ENCODE measurements at places on chromosomes 2 and 18.

DNA sequence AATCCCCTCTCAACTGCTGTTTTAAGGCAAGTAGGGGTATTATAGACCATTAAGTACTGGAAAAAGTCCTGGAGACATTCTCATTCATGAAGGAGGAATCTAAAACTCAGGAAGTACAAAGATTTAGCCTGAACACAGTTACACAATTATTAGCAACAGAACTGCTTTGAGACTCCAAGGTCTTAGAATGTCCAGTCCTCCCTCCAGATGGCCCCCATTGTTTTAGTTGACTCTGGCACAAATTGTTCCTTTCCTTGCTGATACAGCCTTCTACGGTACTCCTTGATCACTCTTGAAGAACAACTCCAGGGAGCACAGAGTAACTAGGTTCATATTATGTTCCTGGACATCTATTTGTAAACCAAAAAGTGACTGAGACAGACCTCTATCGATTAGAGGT is 210.1 kb upstream of the RND3 start:
- no peak for DNase-seq

- no peak for DNase-seq
Measured at GRCh38 chr2:168183308-168183997, 63.9 kb downstream of the STK39 start.

DNA sequence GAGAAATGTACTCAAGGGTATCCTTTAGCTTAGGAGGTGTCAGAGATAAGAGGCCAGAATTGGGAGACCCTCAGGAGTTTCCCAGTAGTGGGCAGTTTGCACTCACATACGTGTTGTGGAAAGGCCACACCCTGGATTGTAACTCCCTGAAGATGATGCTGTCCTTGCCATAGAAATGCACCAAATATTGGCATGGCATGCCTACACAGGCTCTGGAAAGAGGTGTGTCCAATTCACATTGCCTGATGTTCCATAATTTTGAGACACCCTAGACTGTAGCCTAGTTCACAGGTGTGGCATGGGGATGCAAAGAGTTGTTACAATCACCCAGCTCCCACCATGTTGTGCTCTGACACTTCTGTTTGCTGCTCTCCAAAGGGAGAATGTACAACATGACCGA is 271.9 kb downstream of the CCDC85A start:
- DNase-seq, result no peak

DNA sequence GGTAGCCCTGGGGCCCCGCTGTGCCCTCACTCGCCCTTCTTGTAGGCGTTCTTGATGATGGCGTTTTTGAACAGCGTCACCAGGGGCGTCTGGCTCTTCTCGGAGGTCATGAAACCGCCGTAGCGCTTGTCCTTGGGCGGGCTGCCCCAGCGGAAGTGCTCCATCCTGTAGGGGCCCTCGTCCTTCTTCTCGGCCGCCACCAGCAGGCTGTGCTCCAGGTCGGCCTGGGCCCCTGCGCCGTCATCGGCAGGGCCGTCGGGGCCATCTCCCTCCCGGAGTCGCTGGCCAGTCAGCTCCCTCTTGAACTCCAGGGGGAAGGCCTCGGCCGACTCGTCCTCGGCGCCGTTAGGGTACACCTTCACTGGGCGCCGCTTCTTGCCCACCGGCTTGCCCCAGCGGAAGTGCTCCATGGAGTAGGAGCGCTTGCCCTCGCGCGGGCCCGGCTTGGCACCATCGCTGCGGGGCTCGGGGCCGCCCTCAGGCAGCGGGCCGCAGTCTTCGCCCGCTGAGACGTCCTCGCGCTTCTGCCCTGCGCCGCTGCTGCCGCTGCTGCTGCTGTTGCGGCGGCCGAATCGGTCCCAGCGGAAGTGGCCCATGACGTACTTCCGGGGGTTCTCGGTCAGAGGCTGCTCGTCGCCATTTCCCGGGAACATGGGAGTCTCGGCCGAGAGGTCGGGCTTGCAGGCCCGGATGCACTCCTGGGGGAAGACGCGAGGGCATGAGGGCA is 7.2 kb downstream of the POMC start:
- DNase-seq, result peak; percentile 37

- DNase-seq, result peak; percentile 14
Measured at GRCh38 chr18:27750014-27750413, 426.9 kb downstream of the CDH2 start.

GRCh38 chr2:179569831-179570233 is 291.6 kb downstream of the ZNF385B start:
- DNase-seq, result peak; percentile 87

DNA sequence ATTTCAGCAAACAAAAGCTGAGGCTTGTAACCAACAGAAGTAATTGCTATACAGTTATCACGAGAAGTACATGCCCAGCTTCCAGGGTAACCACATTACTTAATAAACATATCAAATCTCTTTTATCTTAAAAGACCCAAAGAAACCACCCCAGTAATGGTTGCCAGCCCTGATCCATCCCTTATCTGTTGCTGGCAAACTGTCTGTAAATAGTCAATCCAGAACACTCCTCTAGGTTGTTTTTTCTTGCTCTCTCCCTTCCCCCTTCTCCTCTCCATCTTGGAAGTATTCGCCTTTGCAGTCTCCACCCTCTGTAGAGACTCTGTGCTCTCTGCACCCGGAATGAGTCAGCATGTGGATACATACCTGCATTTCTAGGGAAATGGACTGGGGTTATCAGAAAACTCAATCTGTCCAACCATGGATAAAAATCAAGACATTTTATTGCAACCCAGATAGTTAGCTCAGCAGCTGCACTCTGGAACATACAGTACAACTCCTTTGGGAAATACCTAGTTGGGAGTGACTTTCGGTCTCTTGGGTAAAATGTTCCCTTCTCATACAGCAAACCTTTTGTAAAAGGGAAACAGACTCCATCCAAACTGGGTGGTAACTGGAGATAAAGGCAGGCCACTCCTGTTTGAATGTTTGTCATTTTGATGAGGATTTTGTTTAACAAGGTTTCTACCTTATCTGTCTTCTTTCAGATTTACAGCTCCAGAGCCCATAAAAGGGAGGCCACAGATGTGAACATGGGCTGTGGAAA is 123.5 kb upstream of the FOSL2 start:
- DNase-seq, result peak; percentile 79

- no peak for DNase-seq
Measured at GRCh38 chr2:43472527-43473194, 123.2 kb downstream of the THADA start.

DNA sequence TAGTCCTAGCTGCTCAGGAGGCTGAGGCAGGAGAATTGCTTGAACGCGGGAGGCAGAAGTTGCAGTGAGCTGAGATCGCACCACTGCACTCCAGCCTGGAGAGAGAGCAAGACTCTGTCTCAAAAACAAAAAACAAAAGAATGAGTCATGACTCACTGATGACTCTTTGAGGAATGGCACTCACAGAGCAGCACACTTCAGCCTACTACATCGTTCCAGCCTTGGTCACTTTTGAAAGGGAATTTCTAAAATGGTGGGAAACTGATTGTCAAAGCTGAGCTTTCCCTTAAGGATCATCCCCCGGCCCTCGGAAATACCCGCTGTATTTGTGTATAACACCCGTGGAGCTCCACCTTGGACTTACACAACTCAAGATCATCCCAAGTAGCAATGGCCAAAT is 217.3 kb upstream of the HS6ST1 start:
- peak; percentile 93 for DNase-seq

DNA sequence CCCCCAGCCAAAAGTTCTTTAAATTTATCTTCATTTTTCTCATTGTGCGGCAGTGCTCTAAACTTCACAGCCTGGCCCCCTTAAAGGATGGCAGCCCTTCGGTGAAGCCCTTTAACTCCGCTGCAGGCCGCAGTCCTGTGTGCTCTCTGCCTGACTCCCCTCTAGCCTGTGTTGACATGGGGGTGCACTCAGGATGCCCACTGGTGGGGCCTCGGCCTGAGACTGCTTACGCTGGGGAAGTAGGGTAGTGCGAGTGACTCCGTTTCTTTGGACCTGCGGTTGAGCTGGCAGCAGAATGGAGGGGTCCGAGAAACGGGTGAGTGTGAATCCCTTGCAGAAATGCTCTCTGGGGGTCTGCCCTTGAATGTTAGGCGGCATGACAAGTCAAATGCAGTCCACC is 5.6 kb downstream of the RAB12 start:
- no peak for DNase-seq

DNA sequence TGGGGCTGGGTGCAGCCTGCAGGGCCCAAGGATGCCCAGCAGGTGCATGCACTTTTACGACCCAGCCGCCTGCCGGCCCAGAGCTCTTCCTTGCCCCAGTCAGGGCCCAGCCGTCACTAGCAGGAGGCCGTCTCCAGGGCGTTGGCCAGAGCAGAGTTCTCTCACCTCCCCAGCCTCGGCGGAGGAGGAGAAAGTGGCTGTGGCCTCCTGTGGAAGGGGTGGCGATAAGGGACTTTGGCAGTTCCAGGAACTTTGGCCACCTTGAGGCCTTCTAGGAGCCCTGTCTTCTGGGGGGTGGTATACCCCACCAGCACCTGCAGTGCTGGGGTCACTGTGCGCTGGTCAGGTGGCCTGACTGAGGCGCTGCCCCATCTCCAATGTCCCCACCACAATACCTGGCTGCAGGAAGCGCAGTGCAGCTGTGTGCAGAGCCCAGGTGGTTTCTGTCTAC is 22.0 kb downstream of the NPPC start:
- no peak for DNase-seq

DNA sequence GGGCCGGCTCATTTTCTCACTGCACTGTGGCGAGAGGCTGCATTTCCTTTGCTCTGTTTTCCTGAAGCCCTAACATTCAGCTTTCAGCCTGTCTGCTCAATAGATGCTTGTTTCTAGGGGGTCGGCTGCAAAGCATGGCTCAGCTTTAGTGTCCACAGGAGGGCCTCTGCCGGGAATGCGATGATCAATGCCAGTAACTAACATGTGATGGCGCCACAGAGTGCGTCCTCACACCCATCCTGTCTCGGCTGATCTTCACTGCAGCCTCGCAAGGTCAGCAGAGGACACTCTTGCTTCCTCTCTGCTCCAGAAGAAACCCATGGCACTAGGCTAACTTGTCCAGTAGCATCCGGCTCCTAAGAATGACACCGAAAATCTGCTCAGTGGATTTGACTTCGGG is 156.4 kb upstream of the PXDN start:
- DNase-seq, result no peak

- DNase-seq, result peak; percentile 3
Measured at GRCh38 chr2:176494949-176495353, 225.7 kb downstream of the MTX2 start.

- no peak for DNase-seq
Measured at GRCh38 chr2:13604951-13605661, 888.4 kb downstream of the TRIB2 start.

DNA sequence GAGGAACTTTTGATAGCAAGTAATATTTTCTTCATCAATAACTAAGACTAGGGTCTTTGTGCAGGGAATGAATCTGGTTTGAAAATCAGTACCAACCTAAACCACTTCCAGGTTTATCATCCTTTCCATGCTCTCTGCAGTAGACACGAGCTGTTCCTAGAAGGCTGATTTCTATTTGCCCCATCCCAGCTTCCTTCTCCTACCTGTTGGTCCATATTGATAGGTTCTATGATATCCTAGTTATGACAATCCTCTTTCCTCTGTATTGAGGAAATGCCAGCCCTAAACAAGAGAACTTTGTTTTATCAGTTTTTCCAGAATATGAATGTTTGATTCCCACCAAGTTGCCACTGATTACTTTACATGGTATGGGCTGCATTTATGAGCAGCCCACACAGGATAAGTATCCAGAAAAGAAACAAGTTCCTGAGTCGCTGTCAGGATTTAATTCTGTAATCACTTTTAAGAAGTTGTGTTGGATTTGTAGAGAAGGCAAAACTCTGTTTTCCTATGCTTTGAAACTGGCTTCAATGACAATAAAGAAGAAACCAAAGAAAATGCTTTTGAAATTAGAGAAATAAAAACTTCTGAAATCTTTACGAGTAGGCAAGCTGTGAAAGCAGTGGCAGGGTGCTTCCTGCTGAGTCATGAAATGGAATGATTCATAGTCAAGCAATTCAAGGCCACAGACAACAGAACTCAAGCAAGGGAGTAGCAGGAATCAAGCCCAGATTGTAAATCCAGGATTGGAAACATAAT is 37.3 kb upstream of the TANK start:
- peak; percentile 94 for DNase-seq

GRCh38 chr18:22132763-22133162 is 36.6 kb upstream of the GATA6 start:
- no peak for DNase-seq

DNA sequence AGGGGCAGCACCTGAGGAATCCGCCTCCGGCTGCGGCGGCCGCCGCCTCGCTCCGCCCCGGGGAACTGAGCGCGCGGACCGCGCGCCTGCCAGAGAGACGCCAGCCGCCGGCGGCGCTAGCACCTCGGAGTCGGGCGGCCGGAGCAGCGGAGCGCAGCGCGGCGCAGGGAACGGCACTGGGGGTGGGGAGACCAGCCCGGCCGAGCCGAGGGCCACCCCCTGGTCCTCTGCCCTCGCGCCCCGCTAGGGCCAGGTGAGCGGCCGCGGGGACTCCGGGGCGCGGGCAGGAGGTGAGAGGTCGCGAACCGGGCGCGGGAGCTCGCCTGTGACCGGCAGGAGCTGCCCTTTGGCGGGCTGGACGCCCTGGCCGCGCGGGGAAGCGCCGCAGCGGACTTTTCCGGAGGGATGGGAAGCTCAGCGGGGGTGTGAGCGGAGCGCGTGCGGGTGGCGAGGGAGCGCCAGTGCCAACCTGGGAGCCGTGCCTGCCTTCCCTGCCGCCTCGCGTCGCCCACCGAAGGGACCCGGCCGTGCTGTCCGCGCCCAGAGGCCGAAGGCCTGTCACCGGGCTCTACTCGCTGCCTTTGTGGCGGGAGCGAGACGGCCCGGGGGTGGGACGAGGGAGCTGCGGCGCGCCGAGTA is at the start of gene GREB1L:
TSS of gene GREB1L (plus strand) at position 92 of the 639 bp plus-strand sequence. CDS start 141,287 bp downstream, outside the sequence.
- DNase-seq, result peak; percentile 21

- DNase-seq, result no peak
Measured at GRCh38 chr2:220243571-220243970, 616.1 kb downstream of the SLC4A3 start.

- peak; percentile 51 for DNase-seq
Measured at GRCh38 chr2:234091432-234091879, 41.0 kb downstream of the SPP2 start.

- DNase-seq, result no peak
Measured at GRCh38 chr18:51651761-51652160, 454.3 kb upstream of the MEX3C start.

- no peak for DNase-seq
Measured at GRCh38 chr2:170371231-170371998, 193.5 kb downstream of the MYO3B start.

- no peak for DNase-seq
Measured at GRCh38 chr18:50629148-50629631, 69.3 kb downstream of the MAPK4 start.

GRCh38 chr18:48514786-48515185 is 24.0 kb upstream of the CTIF start:
- no peak for DNase-seq

- DNase-seq, result no peak
Measured at GRCh38 chr2:206488053-206488452, 44.7 kb downstream of the ADAM23 start.

GRCh38 chr2:142693171-142693950 is 184.1 kb upstream of the KYNU start:
- no peak for DNase-seq

GRCh38 chr2:239788576-239789098 is 236.5 kb downstream of the NDUFA10 start:
- DNase-seq, result no peak

- peak; percentile 33 for DNase-seq
Measured at GRCh38 chr18:55224086-55224625, 264.9 kb upstream of the CCDC68 start.

- DNase-seq, result no peak
Measured at GRCh38 chr2:217353591-217353990, 493.7 kb upstream of the TNP1 start.

GRCh38 chr2:103805746-103806145 is 1043.9 kb downstream of the TMEM182 start:
- no peak for DNase-seq

- DNase-seq, result peak; percentile 32
Measured at GRCh38 chr2:118732432-118732831, 115.0 kb downstream of the EN1 start.
